CD4-positive, alpha-beta T cell treated with Interleukin-15 for 1 hour (primary cell): ENCODE measurements at places on chromosomes 11 and 22.
A peak's percentile ranks its signal among the peaks of the same experiment; 100 is the strongest.

DNA sequence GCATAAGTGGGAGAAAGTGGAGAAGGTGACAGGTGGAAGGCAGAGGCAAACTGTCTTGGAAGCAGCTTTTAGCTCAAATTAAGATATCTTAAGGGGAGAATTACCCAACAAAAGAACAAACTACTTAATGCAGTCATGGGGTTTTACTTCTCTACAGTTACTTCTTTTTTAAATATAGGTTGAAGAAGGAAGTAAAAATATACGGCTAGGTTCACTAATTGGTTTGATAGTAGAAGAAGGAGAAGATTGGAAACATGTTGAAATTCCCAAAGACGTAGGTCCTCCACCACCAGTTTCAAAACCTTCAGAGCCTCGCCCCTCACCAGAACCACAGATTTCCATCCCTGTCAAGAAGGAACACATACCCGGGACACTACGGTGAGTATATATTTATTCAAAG, 40.8 kb downstream of the PDHX start:
- no peak for DNase-seq

DNA sequence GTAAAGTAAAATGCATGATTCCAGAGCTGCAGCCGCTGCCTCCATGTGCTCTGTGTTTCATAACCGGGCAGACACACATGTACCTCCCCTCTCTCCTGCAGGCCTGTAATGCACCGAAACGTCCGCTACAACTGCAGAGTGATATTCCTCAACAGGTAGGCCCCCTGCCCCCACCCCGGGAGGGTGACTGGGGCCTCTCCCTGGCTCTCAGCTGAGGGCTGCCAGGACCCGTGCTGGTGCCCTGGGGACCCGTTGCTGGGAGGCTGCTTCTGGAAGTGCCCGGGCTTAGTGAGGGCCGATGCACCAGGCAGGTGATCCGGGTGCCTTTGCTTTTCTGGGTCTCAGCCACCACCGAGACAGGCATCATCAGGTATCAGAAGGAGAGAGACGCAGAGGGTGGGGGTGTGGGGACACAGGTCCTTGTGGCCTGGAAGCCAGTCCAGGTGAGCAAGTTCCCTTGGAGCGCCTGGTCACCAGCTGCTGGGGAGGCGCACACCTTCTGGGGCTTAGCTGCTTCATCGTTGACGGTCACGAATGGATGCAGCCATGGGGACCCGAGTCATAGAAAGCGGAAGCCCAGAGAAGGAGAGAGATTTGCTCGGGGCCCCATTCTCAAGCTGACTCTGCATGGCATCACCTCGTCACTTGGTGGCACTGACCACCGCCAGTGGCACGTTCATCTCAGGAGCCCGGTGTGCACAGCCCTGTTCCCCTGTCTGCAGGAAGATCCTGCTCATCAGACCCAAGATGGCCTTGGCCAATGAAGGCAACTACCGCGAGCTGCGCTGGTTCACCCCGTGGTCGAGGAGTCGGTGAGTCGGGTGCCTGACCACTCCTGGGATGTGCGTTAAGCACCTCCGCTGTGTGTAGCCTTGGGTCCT, 10.6 kb downstream of the NADSYN1 start:
- DNase-seq = no peak

DNA sequence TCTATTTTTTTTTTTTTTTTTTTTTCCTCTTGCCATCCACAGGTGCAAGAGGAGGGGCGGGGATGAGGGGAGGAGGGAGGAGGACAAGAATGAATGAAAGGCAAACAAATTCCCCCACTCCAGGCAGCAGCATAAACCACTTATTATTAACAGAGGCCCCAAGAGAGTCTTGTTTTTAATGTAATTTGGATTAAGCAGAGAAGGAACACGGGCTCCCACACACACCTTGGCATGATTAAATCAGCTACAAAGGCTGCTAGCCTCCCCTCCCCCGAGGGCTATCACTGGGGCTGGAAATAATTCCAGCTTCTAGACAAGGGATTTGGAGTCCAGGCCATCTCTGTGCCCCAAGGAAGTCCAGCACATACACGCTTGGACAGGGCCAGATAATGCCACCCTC, 93.4 kb upstream of the DRD2 start:
- DNase-seq = no peak

GRCh38 chr11:104918113-104918824, 20.0 kb upstream of the CASP12 start:
- no peak for DNase-seq

DNA sequence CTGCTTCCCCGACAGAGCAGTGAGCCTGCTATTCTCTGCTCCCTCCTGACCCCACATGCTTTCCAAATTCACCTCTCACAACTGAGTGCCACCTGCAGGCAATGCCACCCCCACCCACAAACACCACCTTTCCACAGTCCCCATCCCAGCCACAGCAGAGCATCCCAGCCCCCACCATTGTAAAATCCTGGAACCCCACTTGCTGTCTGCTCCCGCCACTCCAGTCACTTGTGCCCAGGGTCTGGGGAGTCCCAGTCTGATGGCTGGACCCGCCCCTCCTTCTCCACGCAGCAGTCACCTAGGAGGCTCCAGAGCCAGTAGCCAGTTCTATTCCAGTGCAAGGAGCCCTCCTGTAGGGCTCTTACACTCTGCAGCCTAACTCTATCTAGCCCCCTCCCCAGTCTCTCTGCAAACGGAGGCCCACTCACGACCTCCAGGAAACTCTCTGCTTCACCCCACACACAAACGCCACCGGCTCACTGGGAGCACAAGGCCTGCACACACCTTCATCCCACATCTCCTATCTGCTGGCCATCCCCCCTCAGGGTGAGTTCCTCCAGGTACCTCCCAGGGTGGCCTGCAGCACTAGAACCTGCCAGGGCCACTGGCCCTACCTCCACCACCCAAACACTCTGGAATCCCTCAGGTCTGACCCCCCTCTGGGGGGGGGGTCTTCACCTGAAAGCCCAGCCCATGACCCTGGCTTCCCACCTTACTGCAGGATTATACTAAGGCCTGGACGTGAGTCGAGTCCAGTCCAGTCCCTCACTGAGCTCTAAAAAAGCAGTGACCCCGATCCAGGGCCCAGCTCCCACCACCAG, 1.4 kb downstream of the GNB1L start:
- no peak for DNase-seq

DNA sequence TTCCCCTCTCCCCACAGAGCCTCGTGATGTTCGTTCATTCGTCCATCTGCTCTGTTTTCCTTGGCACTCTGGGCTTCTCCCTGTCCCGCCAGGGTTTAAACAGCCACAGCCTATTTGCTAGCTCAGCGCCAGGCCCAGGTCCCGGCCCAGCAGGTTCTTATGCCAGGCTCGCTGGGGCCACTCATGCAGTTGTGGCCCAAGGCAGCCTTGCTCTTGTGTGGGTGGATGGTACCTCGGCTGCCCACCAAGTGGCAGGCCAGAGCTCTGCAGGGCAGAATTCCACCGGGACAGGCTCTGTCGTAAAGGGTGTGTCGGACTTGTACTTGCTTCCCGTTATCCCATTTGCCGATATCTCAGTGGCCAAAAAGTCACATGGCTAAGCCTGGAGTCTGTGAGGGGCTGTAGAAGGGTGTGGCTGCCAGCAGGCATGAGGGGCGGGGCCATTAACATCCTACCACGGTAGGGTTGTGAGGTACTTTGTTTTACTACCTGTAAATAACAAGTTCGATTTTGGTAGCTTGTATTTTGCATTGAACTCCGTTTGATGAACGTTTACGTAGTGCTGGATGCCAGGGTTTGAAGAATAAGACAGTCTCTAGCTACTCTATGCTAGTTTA, 7.9 kb downstream of the FAM118A start:
- peak; percentile 77 for DNase-seq

- DNase-seq = no peak
These were observed 124.1 kb upstream of the BID start for GRCh38 chr22:17898375-17898774.

- DNase-seq = no peak
These were observed 612.8 kb downstream of the INSC start for GRCh38 chr11:15727520-15727914.

- no peak for DNase-seq
These were observed 682.3 kb downstream of the TBC1D22A start for GRCh38 chr22:47444746-47445065.

DNA sequence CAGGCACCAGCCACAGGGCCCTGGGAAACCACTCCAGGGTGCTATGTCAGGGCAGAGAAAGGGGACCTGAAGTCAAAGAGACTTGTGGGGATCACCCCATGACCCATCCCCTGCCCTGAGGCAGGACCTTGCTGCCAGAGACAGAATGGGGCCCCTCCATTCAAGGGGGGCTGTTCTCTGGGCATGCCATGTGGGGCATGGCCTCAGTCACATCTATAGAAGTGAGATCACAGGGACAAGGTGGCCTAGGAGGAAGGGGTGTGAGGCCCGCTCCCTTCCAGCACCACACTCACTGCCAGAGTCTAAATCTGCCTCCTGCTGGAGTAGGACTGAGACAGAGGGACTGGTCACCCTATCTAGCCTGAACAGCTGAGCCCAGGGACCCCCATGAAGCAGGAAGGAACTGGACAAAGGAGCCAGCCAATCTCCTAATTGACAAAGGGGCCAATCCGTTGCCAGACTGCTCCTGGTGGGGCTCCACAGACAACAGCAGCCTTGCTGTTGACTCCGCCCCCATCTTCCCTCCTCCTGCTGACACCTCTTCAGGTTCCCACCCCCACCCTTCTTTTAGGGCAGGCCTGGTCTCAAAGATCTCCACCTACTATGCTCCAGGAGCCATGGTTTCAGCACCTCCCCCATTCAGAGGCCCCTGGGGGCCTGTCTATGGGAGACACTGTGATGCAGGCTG, 26.0 kb downstream of the NEAT1 start:
- peak; percentile 55 for DNase-seq

- no peak for DNase-seq
These were observed 4.7 kb downstream of the C11orf87 start for GRCh38 chr11:109426442-109427240.

GRCh38 chr22:47279746-47280145, 517.3 kb downstream of the TBC1D22A start:
- no peak for DNase-seq

GRCh38 chr11:2828585-2829330, 56.8 kb downstream of the CDKN1C start:
- DNase-seq = no peak

DNA sequence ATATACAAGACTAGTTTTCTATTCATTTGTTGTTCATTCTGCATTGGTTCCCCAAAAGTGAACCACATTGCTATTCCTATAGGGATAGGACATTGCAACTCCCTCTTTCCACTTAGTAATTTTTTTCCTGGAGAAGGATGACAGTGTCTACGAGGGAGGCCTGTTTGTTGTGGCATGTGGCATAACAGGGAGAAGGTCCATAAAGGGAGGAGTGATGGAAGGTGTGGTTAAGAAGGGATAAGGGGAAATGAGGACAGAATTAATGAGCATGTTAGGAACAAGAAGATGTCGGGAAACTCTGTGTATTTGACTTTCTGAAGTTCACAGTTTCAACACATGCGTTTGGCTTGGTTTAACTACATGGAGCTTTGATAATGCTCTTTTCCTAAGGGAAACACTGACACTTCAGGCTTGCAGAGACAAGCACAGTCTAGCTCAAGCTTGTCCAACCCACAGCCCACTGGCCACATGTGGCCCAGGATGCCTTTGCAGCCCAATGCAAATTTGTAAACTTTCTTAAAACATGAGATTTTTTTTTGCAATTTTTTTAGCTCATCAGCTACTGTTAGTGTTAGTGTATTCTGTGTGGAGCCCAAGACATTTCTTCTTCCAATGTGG, 149.7 kb downstream of the TRPC6 start:
- no peak for DNase-seq

DNA sequence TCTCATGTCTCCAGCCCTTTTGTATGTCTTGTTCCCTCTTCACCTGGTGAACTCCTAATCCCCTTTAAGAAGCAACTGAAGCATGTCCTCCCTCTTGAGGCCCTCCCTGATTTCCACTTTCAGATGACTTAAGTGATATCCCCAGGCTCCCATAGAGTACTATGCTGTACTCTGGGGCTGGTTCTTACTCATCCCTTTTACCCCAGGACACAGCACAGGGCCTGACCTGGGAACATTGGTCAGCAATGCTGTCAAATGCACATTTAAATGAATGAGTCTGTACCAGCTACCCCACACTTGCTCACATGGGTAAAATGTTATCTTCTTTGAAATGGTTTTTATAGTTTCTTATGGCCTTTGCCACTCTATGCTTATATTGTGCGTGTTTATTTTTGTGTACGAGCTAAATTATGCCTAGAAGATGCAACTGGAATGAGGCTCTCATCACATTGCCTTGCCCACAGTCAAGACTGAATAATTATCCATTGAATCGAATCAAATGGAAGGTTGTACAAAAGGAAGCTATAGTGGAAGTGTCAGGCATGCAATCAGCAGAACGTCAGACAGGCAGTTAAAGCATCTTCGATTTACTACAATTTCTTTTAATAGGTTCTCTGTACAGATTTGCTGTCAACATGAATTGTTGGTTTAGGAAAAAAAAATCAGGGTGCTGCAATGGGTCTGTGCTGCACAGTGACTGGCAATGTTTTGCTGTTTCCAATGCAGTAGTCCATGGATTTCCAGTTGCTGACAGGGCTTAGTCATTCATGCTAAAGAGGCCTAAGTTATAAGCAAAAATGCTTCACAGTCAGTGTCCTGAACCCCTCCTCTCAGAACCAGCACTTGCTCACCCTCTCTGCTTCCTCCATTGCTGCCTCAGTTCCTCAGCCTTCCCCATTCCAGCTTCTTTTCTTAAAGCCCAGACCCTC, 79.5 kb downstream of the PARVA start:
- DNase-seq = no peak

DNA sequence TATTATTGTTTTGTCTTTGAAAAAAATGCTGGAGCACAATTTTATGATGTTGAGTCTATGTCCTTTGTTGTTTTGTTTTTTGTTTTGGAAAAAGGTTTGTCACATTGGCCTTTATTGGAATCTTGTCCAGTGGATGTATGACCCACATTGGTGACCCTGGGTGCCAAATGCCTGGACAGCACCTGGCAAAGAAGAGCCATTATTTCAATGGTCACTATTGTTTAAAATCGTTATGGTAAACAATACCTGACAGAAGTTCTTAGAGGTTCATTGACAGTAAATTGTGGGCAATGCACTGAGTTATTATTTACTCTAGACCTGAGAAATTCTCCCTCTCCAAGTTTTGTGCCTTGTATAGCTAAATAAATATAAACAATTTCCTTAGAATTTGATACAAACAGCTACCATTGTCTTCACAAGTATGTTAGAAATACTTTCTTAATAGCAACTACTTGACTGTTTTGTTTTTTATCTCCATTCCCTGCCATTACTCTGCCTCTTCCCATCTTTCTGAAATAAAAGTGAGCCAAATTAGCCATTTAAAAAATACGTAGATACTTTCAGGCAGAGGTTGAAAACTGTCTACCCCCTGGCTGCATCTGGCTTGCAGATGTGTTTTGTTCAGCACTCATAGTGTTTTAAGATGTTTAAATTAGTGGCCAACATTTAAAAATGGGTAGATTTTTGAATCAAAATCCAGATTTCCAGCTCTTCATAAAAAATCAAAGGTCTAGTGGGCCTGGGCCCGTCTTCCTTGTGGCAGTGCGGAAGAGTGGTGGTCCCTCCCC, 39.9 kb downstream of the BMAL1 start:
- DNase-seq = no peak

- DNase-seq = no peak
These were observed 342.7 kb downstream of the TENM4 start for GRCh38 chr11:79098146-79098545.

- DNase-seq = no peak
These were observed 52.5 kb upstream of the NNMT start for GRCh38 chr11:114243461-114244372.

GRCh38 chr11:128965485-128965884, 22.8 kb upstream of the TP53AIP1 start:
- no peak for DNase-seq

- no peak for DNase-seq
These were observed 68.7 kb downstream of the ZNRF3 start for GRCh38 chr22:28951969-28952521.

GRCh38 chr22:17566776-17567175, 3.5 kb downstream of the SLC25A18 start:
- no peak for DNase-seq
